Stimulated activated CD4-positive, alpha-beta T cell treated with anti-CD3 and anti-CD28 coated beads, TNF-alpha, amount 100 ng/mL, for 1 hour (primary cell): ENCODE measurements at places on chromosomes 16 and 17.
A peak's percentile ranks its signal among the peaks of the same experiment; 100 is the strongest.

DNA sequence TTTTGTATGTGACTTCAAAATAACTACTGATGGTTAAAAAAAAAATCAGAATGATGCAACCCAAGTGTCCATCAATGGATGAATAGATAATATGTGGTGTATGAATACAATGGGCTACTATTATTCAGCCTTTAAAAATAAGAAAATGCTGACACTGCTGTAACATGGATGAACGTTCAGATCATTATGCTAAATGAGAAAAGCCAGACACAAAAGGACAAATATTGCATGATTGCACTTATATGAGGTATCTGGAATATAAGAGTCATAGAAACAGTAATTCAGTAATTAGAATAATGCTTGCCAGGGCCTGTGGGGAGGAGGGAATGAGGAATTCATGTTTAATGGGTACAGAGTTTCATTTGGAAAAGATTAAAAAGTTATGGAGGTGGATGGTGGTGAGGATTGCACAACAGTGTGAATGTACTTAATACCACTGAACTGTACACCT is 25.4 kb downstream of the TENT4B start:
- DNase-seq, result no peak

DNA sequence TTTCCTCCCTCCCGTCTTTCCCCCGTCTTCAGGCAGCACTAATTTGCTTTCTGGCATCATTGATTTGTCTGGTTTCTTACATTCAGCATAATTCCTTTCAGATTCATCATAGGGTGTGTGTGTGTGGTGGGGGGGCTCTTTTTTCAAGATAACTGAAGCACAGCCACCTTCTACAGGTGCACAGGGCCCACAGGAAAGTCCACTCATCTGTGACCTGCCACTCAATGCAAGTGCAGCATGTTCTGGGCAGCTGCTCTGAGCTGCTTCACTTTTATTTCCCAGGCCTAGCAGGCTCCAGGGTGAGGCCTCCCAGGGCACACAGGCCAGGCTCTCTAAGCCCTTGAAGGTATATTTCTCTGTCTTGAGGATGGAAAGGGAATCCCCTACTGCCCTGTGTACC is 35.2 kb upstream of the MYH10 start:
- DNase-seq, result no peak

GRCh38 chr16:82999711-83000110 is 372.9 kb downstream of the CDH13 start:
- no peak for DNase-seq

DNA sequence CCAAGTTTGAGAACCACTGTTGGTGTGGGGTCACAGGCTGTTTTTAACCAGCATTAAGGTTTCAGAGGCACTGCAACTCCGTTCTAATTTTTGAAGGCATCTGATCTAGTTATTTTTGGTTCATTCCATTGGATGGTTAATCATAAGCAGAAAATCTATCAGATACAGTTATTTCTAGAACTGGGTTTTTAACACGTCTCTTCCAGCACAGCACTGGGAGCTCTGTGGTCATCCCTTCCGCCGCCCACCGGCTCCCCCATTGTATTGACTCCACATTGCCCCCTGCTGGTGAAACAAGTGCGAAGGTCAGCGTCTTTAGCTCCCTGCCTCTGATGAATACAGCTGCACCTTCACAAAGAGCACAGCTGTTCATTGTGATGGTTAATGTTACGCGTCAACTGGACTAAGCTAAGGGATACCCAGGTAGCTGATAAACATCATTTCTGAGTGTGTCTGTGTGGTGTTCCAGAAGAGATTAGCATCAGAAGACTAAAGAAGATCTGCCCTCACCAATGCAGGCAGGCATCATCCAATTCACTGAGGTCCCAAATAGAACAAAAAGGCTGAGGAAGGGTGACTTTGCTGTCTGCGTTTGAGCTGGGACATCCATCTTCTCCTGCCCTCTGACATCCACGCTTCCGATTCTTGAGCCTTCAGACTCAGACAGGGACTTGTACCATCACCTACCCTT is 8.5 kb downstream of the CCL18 start:
- no peak for DNase-seq

- no peak for DNase-seq
These were observed 7.1 kb downstream of the IRX5 start for GRCh38 chr16:54937671-54938211.

DNA sequence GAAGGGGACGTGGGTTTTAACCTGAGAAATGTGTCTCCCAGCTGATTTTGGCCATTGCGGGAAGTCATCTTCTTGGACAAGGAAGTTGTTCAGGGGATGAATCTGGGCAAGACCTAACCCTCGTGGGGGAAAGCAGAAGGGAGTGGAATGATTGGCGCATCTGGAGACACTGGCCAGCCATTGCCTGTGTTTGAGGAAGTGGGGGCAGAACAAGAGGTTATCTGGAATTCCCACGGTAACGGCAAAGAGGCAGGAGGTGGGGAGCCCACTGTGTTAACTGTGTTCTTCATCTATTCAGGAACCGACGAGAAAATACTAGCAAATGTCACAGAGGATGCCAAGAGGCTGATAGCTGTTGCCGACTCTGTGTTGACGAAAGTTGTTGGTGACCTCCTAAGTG is 66.9 kb downstream of the RNF213 start:
- DNase-seq, result no peak

DNA sequence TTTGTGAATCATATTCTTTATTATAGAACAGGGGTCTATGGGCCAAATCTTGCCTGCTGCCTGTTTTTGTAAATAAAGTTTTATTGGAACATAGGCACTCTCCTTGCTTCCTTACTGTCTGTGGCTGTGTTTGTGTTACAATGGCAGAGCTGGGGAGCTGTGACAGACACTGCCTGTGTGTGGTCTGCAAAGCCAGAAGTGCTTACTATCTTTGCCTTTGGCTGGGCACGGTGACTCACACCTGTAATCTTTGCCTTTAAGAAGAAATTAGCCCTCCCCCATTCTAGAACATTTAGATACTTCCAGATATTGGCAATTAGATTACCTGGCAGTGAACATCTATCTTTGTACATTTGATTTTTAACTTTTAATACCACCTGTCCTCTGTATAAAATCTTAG is 308.3 kb downstream of the FOXL1 start:
- no peak for DNase-seq

DNA sequence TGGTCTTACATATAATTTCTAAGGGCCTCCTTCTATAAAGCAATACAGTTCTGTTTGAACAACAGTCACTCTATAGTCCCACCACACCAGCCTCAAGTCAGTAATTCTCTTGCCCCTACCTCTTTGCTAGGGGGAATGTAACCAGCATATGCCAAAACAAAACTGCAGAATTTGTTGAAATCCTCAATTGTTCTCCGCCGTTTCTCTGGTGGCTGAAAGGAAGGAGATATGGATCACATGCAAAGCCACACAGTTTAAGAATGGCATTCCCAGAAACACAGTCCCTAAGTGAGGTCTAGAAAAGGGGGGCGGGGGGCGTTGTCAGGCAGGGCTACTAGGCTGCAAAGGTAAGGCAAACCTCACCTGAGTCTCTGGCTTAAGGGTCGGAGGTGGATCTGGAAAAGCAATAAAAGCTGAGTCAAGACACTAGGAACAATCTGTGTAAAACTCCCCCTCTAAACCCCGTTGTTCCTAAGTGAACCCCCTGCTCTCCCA is 1.9 kb downstream of the PHF23 start:
- no peak for DNase-seq

- no peak for DNase-seq
These were observed 8.5 kb upstream of the RAI1 start for GRCh38 chr17:17672453-17673368.

DNA sequence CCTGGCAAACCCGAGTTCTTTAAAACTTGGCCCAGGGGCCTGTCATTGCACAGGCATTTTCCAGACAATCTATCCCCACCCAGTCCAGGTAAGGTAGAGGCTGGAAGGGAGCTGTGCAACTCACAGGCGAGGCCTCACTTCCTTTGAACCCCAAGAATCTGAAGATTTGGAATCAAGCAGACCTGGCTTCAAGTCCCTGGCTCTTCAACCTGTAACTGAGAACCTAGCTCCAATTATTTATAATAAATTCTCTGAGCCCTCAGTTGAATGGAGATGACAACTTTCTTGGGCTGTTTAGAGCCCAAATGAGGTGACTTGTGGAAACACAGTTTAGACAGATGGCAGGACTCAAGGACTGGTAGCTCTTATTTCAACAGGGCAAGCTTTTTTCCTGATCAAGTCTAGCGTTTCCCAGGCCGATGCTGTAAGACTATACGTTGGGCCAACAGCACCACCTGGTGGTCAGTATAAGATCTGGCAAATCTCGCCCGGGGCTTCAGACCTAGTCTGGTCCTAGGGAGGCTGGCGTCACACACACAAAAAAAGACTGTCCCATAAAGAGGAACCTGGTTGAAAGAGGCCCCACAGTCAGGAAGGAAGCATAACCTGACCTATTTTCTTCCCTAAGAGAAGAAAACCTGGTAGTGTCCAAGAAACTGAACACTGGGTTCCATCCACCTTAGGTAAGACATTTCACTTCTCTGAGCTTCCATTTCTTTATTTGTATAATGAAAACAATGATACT is 117.9 kb downstream of the C17orf67 start:
- peak; percentile 51 for DNase-seq

DNA sequence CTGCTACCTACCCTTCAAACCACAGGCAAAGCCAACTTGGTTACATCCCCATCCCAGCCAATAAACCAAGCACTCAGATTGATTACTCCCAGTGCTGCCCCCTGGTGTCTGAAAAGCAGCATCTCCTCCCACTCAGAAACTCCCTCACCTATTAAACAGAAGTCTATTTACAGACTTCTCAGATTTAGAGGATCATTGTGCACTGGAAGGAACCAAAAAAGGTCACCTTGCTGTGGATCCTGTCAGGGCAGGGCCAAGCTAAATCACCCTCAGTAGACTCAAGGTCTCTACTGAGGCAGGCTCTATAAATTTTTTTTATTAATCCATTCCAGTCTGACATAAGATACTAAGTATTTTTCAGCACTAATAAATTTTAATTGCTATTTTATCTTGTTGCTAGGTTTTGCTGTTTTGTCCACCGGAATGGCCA is 17.6 kb downstream of the HIGD1B start:
- peak; percentile 36 for DNase-seq

GRCh38 chr16:55655897-55656681 is at the start of gene SLC6A2:
TSS of gene SLC6A2 (plus strand) at chr16:55655988. CDS start at chr16:55656695, 707 bp downstream.
- DNase-seq, result no peak

GRCh38 chr17:38509772-38510420 is 81.6 kb downstream of the ARHGAP23 start:
- DNase-seq, result no peak

DNA sequence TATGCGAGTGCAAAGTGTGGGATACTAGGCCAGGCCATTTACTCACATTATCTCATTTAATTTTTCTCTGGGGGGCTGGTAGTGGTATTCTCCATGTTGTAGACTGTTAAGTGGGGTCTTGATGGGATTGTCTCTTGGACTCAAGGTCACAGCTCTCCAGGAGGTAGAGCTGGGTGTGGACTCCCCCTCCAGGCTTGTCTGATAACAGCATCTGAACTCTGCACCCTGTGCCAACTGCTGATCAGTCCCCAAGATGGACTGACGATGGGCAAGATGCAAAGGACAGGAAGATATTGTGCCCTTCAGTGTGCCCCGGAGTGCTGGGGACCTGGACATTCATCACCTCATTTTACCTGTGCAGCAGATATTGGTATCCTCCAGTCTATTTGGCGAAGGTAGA is 147.8 kb downstream of the MSI2 start:
- DNase-seq, result no peak

GRCh38 chr16:57564571-57565270 is 22.3 kb downstream of the ADGRG5 start:
- DNase-seq, result no peak

- DNase-seq, result no peak
These were observed 11.5 kb downstream of the ZNF597 start for GRCh38 chr16:3431779-3432219.

DNA sequence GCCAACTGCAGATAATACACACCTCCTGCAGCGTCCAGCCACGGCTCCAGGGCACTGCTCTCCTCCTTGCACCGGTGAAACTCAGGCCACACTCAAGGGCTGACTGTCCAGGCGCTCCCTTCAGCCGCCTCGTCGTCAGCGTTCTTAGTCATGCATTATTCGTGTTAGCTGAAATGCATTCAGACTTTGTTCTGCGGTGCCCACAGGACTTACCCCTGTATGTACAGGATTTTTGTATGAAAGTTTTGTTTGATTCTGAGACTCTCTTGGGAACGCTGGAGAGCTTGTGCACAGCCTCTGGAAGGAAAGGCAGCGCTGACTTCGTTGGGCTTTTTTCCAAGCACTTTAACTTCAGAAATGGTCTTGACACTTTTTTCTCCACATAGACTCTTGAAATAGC is 22.1 kb downstream of the CIBAR2 start:
- DNase-seq, result no peak

DNA sequence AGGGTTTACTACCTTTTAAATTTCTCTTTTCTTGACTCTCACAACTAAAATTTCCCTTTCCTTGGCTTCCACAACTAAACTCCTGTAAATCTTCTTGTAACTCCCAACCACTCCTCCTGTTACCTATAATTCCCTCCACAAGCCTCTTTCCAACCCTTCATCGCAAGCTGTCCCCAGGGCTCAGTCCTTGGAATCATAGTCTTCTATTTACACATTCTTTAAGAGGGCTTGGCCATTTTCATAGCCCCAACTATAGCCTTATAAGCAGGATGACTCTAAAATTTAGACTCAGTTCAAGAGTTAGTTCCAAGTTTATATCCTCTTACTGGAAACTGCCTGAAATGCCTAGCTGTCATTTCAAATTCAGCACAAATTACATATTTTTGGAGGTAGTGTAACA is 23.9 kb downstream of the GLG1 start:
- DNase-seq, result no peak

- no peak for DNase-seq
These were observed 32.5 kb downstream of the NMT1 start for GRCh38 chr17:45093444-45094110.

DNA sequence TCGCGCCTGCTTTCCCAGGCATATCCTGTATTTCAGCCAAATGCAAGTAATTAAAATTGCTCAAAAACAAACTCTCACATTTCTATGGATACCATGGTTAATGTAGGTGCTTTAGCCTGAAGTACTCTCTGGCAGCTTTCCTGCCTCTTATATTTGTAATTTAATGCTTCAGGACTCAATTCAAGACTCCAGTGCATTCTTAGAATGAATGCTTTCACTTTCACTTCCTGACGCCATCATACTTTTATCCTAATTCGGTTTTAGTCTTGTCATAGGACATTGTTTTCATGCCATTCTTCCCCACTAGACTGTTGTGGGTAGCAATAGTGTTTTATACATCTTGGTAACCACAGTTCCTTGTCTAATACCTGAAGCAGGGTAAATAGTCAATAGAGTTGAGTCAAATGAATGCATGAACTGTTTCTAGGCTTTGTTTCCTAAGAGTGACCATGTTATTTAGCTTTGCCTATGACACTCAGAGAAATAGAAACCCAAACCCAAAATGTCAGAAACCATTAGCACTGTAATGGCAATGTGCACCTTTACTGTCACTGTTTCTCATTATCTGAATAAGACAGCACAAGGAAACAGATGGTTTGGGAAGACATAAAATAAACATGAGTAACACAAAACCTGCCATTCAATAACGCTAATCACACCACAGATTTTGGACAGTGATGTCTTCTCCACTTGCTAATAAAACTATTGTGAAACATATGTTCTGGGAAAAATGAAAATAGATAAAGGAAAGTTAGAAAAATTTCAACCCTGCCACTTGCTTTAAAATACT is 705.5 kb downstream of the CDH11 start:
- no peak for DNase-seq
